ENCODE measurements at places on chromosomes 1 and 21.
A peak's percentile ranks its signal among the peaks of the same experiment; 100 is the strongest.

DNA sequence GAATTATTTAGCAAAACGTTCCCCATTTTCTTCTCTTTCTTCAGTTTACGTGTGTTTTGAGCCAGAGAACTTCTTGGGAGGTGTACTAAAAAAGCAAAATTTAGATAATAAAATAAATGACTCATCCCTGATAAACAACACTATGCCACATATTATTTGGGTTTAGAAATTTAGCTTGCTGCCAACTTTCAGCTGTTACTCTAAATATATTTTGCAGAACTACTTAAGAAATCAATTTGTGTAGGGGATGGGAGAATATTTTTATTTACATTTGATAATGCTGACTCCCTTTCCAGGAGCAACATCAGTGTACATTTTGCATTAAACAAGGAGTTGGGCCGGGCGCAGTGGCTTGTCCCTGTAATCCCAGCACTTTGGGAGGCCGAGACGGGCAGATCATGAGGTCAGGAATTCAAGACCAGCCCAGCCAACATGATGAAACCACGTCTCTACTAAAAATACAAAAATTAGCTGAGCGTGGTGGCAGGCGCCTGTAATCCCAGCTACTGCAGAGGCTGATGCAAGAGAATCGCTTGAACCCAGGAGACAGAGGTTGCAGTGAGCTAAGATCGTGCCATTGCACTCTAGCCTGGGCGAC is 151.4 kb upstream of the ZRANB2 start:
- DNase-seq: no peak

- DNase-seq: no peak
Measured at GRCh38 chr1:111538343-111539025, 35.1 kb upstream of the ADORA3 start.

GRCh38 chr1:186511761-186512637 is 51.1 kb upstream of the PDC start:
- DNase-seq: no peak

DNA sequence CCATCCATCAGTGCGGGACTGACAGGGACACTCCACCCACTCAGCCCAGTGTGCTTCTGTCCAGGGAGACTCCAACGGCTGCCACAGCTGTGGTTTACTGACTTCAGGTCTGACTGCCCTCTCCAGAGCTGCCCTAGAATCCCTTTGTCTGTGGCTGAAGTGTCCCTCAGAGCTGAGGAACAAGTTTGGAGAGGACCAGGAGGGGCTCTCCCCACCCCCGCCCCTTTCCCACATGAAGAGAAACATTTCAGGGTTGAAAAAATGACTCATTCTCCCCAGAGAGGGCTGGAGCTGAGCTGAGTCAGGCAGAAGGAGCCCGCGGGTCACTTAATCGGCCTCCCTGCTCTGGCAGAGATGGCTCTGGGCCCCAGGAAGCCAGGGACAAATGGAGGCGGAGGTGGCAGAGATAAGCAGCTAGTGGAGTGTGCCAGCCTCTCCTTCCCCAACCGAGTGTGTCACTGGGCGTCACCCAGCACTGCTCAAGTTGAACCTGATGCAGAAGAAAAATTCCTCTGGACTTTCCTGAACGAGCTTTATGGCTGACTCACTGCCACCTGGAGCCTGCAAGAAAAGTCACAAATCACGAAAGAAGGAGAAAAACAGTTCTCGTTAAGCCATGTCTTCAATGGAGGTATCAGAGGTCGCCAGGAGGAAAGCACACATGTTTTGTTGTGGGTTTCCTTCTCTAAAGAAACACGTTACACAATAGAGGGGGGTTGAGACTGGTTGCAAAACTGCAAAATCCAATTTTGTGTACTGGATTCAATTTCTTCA is 34.3 kb upstream of the ECE1 start:
- DNase-seq: peak; percentile 62

GRCh38 chr1:220573836-220574235 is 45.9 kb downstream of the MARK1 start:
- DNase-seq: no peak

All from stimulated activated CD8-positive, alpha-beta memory T cell treated with anti-CD3 and anti-CD28 coated beads, Interleukin-12 subunit alpha, Interleukin-12 subunit beta, amount 100 ng/mL, for 4 hours (primary cell).